Cardiac septum (tissue), 1 donor: ENCODE measurements at places on chromosomes 6 and 20.

GRCh38 chr6:85008296-85009009, 244.1 kb upstream of the TBX18 start:
- DNase-seq = no peak

DNA sequence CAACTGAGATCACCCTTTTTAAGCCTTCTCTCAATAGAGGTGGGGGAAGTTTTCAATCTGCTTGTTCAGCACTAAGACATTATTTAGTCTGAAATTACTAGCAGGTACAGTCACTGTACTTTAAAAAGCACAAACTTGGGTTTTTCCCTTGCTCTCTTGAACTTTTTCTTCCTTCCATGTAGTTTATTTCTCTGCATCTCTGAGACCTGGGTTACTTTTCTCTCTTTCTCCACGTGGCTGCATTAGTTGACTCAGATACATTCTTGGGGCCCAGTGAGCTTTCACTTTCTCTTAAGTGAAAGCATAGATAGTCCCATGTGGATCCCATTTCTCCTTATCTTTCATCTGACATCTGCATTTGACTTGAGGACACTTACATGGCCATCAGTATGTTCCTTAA, 433.9 kb upstream of the MAP3K7 start:
- no peak for DNase-seq

GRCh38 chr20:9348747-9349146, 165.6 kb upstream of the LAMP5 start:
- no peak for DNase-seq

- no peak for DNase-seq
Measured at GRCh38 chr6:7166410-7167293, 58.9 kb downstream of the RREB1 start.

- DNase-seq = no peak
Measured at GRCh38 chr6:131040866-131041265, 22.2 kb downstream of the EPB41L2 start.

DNA sequence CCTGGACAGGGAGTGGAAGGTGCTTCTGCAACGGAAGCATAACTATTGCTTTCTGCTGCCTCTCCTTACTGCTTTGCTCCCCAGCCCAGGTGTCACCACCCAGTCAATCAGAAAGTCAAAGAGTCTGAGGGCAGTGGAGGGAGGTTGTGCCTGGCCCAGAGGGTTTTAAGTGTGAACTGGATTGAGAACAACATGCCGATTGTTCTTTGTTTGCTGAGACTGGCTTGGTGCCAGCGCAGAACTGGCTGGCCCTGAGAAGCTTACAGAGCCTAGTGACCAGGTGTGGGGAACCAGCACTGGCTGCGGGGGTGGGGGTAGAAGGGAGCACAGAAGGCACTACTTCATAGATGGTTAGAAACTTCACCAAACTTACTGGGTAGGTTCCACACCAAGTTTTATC, 31.1 kb upstream of the ENPP4 start:
- DNase-seq = no peak

DNA sequence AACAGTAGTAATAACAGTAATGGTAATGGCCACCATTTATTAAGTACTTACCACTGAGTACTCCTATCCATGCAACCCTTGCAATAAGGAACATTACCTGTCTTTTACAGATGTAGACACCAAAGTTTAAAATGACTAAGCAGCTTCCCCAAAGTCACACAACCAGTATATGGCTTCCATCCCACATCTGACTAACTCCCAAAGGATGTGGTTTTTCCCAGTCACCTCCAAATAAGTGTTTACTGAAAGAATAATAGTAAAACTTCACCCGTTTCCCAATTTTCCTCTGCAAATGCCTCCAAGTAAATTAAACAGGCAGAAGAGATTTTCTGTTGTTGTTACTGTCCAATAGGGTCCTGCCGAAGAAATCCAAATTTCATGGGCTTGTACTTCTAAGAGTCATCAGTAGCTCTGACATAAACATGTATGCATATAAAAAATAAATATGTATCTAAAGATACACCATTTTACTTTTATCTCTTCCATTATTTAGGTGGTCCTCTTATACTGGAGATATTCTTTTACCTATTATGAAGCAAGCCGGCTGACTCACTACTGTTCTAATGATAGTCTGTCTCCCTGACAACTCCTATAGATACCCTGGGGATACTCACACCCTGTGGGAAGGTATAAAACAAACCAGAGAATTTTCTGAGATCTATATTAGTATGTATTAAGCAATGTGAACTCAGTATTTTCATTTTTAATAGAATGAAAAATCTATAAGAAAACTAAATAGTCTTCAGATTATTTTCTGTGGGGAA, 77.9 kb upstream of the ID4 start:
- no peak for DNase-seq

DNA sequence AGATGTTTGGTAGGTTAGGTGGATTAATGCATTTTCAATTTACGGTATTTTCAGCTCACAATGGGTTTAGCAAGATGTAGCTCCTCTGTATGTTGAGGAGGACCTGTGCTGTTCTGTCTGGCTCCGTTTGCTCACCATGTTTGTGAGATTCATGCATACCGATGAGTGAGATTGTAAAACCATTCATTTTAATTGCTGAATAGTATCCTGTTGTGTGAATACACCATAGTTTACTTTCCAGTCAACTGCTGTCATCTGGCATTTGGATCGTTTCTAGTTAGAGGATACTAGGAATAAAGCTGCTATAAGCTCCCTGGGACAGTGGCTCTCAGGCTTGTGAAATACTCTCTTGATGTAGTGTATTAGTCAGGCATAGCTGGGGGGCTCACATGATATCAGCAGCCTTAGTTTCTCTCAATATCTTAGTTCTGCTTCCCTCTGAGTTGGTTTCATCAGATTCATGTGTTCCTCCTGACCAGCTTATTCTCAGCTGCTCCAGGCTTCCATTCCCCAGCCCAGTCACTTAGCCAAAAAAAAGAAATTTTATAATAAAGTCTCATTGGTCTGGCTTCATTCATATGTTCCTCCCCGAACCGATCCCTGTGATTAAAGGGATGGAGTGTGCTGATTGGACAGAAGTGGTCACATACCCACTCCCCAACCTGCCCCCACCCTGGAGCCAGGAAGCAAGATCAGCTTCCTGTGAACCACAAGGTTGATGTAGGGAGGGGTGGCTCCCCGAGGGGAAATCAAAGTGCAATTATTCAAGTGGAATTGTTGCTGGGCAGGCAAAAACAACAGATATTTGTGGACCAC, 10.9 kb upstream of the B4GALT5 start:
- peak; percentile 82 for DNase-seq

- no peak for DNase-seq
Measured at GRCh38 chr6:56524891-56525703, 117.6 kb downstream of the DST start.

DNA sequence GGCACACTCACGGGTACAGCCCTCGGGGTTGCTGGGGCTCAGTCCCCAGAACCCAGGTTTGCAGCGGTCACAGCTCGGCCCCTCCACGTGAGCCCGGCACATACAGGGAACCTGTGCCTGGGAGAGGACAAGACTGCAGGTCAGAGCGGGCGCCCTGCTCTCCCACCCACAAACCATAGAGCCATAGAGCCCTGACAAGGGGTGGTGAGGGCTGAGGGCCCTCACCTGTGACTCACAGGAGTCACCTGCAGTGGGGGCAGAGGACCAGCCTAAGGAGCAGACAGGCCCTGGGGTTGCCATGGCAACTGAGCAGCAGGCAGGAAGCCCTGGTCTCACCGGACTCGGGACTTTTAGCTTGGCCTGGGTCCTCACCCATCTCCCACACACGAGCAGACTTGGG, 30.8 kb downstream of the LAMA5 start:
- no peak for DNase-seq

DNA sequence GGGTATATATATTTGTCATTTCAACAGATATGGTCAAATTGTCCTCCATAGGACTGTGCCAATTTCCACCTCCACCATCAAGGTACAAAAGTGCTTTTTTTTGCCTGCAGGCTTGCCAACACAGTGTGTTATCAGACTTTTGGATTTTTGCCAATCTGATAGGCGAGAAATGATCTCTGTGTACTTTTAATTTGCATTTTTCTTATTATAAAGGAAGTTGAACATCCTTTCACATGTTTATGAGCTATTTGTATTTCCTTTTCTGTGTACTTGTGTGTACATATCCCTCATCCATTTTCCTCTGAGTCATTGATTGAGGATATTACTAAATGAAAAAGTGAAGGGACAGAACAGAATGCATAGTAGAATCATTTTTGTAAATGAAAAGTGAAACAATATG, 39.0 kb upstream of the PTPN1 start:
- no peak for DNase-seq

- no peak for DNase-seq
Measured at GRCh38 chr6:89574910-89575561, 63.5 kb downstream of the LYRM2 start.

- DNase-seq = no peak
Measured at GRCh38 chr6:338815-339262, 46.6 kb downstream of the DUSP22 start.

GRCh38 chr6:4667591-4667990, 108.6 kb upstream of the CDYL start:
- no peak for DNase-seq

GRCh38 chr20:2814587-2815051, at the start of gene C20orf141:
TSS of gene C20orf141 (plus strand) at chr20:2814987. CDS start at chr20:2815185, 198 bp downstream.
- DNase-seq = peak; percentile 73

DNA sequence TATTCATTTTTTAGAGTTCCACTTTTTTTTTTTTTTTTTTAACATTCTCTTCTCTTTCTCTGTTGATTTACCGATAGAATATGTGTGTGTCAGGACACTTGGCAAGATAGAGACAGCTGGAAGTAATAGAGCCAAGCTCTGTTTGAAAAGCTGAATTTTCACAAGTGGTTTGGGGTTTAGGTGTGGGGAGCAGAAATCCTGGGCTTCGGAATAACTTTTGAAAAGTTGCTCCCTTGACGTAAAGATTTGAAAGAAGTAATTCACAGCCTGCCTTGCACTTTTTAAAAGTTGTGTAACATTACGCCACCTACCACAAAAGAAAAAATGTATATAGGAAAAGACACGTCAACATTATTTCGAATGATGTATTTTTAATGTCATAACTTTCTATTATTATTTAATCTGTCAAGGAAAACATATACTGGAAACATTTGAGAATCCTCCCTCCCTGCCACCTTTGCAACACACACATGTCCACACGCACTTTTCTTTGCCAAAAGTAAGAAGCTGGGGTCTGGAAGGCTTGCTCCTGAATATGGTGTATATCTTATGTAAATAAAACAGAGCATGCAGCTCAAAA, 917.9 kb downstream of the KIF16B start:
- no peak for DNase-seq

- DNase-seq = peak; percentile 83
Measured at GRCh38 chr6:105994591-105995390, 91.3 kb upstream of the PRDM1 start.

GRCh38 chr20:58086763-58087561, 141.5 kb downstream of the ANKRD60 start:
- DNase-seq = no peak

- DNase-seq = no peak
Measured at GRCh38 chr6:7624796-7625710, 35.1 kb downstream of the SNRNP48 start.

- DNase-seq = no peak
Measured at GRCh38 chr6:30544666-30545272, 11.5 kb downstream of the GNL1 start.

- peak; percentile 81 for DNase-seq
Measured at GRCh38 chr20:35617397-35618262, 2.0 kb downstream of the SPAG4 start.

DNA sequence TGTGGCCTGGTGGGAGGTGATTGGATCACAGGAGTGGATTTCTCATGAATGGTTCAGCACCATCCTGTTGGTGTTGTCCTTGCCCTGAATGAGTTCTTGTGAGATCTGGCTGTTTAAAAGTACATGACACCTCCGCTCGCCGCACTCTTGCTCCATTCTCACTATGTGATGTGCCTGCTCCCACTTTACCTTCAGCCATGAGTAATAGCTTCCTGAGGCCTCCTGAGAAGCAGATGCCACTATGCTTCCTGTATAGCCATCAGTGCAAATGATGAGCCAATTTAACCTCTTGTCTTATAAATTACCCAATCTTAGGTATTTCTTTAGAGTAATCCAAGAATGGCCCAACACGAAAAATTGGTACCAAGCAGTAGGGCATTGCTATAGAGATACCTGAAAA, 34.5 kb downstream of the KIF16B start:
- no peak for DNase-seq

DNA sequence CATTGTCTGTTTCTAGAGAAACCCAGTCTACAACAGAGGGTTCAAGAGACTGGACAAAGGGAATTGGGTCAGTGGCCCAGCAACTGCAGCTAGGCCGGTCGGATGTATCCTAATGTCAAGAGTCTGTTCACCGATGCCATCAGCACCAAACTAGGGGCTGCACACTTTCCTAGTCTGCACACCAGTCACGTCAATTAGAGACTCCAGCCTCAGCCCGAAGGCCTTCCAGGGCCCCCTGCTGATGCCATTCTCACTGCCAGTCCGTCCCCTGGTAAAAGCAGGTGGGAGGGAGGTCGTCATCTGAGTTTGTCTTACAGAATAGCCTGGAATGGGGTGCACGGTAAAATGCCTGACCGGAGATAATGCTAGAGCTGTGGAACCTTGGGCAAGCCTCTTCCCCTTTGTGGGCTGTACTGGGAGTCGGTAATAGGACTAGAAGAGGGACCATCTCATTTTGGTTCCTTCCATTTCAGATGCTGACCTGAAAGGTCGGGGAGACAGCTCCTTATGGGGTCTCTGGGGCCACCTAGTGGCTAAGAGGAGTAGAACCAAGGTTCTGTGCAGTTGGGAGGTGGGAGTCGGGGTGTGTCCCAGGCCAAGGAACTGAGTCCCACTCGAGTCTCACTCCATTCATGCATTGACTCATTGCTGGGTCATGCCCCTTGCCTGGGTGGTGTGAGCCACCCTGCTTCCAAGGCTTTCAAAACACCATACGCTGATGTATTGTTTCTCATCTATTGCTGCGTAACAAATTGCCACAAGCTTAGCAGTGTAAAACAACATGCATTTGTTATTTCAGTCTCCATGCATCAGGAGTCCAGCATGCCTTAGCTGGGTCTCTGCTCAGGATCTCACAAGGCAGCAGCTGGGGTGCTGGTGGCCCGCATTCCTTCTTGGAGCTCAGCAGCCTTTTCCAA, 5.1 kb downstream of the SOX12 start:
- DNase-seq = no peak

GRCh38 chr20:41734506-41734945, 116.3 kb upstream of the CHD6 start:
- no peak for DNase-seq

GRCh38 chr6:132960720-132961119, 146.4 kb downstream of the RPS12 start:
- no peak for DNase-seq

DNA sequence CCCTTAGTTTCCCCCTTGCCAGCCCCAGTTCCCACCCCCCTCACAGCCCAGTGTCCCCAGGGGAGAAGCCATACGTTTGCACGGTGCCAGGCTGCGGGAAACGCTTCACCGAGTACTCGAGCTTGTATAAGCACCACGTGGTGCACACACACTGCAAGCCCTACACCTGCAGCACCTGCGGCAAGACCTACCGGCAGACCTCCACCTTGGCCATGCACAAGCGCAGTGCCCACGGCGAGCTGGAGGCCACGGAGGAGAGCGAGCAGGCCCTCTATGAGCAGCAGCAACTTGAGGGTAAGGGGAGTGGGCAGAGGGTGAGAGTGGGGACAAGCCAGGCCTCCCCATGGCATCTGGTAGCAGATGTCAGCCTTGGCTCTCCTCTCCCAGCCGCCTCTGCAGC, 5.1 kb upstream of the DEF6 start:
- peak; percentile 49 for DNase-seq
